ENCODE measurements at places on chromosomes 7 and 10.

- DNase-seq, result no peak
Observed at GRCh38 chr7:128404886-128405470, 4.8 kb downstream of the IMPDH1 start.

- DNase-seq, result no peak
Observed at GRCh38 chr7:123905714-123906113, 19.3 kb upstream of the SPAM1 start.

DNA sequence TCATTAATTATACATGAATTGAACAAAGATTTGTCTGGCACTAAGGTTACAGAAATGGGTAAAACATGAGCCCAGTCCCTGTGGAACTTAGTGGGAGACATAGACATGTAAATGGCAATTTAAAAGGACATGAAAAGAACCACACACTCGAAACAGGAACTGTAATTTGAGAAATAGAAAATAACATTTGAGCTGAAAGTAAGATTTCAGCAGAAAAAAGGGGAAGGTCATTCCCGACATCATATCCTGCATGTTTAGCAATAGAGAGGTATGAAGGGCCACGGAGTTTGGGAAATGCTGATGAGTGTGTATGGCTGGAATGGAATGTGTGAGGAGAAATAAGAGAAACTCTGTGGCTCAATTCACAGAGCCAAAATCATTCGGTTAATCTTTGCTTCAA is 175.4 kb upstream of the AHR start:
- DNase-seq, result peak; percentile 60

- no peak for DNase-seq
Observed at GRCh38 chr7:52592698-52593097, 442.7 kb upstream of the POM121L12 start.

DNA sequence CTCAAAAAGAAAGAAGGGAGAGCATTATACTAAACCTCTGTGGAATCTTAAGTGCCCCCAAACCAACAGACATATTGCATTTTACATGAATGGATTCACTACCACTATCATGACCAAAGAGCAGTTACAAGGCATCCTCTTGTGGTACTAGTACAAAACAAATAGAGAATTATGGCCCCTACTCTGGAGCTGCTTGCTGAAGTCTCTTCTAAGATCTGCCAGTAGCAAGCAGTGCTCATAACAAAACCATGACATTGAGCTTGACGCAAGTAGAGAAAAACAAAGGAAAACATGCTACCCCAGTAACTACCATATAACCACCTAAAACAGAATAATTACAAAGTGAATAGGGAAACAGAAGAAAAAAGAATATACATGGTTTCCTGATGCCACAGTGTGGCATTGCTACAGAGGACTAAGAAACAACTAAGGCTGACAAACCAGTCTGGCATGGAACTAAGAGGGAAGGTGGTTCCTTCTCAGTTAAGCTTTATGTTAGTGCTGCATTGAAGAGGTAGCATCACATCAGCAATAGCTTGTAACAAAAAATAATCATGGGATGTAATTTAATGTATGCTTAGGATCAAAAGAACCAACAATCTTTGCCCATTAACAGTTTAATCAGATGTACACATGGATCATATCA is 150.2 kb upstream of the AGR3 start:
- DNase-seq, result no peak

- DNase-seq, result no peak
Observed at GRCh38 chr10:97838091-97838490, 11.6 kb upstream of the GOLGA7B start.

GRCh38 chr7:149284343-149284742 is 22.3 kb downstream of the ZNF783 start:
- no peak for DNase-seq

GRCh38 chr7:43876241-43876640 is 6.9 kb upstream of the MRPS24 start:
- no peak for DNase-seq

DNA sequence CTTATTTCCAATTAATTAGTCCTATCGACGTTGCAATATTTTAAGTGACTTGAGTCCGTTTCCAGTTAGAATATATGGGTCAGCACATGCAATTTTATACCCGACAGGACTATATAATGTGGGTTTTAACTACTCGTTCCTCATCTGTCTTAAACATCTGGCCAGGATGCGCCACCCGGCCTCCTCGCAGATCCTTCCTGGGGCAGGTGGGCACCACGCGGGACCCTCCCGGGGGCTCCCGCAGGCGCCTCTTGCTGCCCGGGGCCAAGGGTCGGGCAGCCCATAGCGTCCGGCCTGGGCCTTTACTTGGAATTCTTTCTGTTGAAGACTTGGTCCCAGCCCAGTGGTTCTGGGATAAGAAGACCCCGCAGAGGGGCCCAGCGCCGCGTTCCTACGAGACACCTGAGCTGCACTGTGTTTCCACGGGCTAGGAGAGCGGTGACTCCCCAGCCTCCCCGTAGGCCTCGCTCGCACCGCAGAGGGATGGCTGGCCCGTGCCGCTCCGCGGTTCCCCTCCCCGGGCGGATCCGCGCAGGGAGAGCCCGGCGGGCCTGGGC is 10.1 kb upstream of the MNX1 start:
- no peak for DNase-seq

GRCh38 chr10:29784175-29784773 is 149.5 kb upstream of the SVIL start:
- DNase-seq, result peak; percentile 11

DNA sequence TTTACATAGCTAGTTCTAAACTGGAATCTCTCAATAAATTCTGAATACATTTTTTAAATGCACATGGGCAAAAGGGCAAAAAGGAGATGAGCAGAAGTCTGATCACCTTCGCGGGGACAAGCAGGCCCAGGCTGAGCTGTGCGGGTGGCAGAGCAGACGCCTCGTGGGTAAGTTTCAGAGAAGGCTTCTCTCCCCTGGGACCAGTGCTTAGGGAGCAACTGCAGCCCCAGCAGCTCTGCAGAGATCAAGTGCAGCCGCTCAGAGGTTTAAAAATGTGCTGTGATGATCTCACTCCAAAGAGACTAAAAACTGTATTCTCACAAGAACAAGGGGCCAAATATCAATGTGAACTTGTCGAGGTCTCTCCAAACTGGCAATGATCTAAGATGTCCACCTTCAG is 264.3 kb upstream of the RNF32 start:
- no peak for DNase-seq

DNA sequence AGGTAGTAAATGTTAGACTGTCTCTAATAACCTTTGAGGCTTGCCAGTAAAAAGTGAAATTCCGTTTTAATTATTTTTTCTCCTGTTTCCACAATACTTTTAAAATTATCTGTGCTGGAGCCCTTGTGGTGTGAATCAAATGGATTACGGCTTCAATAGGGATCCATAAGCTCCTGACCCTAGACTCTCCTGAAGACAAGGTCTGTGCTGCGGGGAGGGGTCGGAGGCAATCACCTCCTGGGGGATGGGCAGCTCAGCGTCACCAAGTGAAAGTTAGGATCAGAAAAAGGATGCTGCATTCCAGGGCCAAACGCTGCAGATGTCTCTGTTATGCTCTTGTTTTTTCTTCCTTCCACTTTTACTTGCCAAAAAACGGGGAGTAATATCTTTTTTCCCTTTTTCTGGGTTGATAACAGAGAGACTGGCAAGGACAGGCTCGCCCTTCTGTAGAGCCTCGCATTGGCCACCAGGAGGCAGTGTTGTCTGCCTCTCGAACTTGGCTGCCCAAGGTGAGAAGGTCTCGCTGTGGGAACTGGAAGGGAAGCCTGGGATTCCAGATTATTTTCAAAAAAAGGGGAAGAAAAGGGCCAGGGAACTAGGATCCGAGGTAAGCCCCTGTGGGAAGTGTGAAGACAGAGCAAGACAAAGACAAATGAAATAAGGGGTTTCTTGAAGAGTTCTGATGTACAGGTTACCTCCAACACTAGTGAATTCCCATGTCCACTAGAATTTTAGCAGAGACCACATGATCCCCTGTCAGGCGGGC is 621.9 kb downstream of the ACTR3B start:
- peak; percentile 60 for DNase-seq

- no peak for DNase-seq
Observed at GRCh38 chr10:58721601-58722281, 209.1 kb downstream of the BICC1 start.

DNA sequence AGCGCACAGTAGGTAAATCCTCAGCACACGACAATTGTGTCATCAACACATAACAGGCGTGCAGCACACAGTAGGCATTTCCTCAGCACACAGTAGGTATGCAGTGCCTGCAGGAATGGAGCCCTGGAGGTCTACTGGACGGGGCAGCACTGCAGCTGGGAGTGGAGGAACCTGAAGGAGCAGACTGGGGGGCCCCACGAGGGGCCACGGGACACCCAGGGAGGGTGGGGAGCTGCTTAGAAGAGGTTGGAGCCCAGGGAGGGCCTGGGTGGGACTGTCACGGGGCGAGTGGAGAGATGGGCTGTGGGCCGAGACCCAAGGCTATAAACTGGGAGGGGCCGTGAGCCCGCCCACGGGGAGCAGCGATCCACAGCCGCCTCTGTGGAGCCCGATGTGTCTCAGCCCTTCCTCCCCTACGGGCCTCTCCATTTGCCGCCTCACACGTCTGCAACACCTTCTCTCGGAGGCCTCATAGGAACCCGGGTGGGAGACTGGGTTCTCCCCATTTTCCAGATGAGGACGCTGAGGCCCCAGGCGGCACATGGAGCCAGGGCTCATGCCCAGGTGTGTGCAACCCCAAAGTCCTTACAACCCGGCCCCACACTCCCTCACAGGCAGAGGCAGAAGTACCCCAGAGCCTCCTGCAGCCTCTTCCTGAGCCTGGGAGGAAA is 101.5 kb downstream of the MICALL2 start:
- DNase-seq, result no peak
